ENCODE measurements at places on chromosomes 16 and 17.
A peak's percentile ranks its signal among the peaks of the same experiment; 100 is the strongest.

DNA sequence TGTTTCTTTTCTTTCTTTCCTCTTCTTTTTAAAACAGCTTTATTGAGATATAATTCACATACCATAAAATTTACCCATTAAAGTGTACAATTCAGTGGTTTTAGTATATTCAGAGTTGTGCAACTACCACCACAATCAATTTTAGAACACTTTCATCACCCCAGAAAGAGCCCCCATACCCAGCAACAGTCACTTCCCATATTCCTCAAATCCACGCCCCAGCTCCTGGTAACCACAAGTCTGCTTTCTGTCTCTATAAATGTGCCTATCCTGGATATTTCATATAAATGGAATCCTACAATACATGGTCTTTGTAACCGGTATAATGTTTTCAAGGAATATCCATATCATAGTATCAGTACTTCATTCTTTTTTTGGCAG, 19.4 kb downstream of the RARA start:
- no peak for DNase-seq

- no peak for DNase-seq
Observed at GRCh38 chr17:43360376-43360738, 38.4 kb upstream of the ARL4D start.

- DNase-seq = no peak
Observed at GRCh38 chr17:65553646-65554552, 7.5 kb downstream of the AXIN2 start.

GRCh38 chr17:6578491-6578890, 22.1 kb upstream of the PITPNM3 start:
- DNase-seq = no peak

DNA sequence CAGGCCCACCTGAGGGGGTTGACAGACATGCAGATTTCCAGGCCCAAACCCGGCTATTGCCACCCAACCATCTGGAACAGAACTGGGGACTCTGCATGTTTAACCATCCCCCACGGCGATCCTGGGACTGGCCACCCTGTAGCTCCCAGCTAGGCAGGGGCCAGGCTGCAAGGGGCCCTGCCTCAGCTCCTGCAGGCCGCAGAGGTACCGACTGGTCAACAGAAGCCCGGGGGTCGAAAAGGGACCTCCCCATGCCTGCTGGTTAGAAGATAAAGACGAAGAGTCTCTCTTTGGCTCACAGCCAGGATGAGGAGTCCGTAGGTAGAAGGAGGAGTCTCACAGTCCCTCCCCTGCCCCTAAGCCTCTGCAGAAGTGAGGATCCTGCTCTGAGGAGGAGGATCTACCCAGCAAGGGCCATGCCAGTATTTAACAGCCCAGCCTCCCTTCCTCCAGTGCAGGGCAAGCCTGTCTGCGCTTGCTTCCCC, 223.4 kb upstream of the TNRC6C start:
- DNase-seq = no peak

GRCh38 chr17:1997289-1997926, 27.7 kb downstream of the RTN4RL1 start:
- DNase-seq = no peak

DNA sequence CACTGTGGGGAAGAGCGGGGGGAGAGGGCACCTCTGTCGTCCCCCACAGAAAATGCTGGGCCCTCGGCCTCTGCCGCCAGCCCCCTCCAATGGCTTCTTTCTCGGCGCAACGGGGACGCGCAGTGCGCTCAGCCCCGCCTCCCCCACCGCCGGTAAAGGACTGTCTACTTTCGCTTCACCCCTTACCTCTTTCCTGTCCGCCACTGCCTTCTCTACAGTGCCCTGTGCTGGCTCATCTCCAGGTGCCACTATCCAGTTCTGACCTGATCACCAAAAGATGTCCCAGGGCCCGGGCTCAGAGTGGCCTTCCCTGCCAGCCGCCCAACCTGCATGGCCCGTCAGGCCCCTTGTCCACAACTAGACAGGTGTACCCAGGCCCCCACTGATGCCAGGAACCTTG, 7.3 kb downstream of the ENDOV start:
- no peak for DNase-seq

DNA sequence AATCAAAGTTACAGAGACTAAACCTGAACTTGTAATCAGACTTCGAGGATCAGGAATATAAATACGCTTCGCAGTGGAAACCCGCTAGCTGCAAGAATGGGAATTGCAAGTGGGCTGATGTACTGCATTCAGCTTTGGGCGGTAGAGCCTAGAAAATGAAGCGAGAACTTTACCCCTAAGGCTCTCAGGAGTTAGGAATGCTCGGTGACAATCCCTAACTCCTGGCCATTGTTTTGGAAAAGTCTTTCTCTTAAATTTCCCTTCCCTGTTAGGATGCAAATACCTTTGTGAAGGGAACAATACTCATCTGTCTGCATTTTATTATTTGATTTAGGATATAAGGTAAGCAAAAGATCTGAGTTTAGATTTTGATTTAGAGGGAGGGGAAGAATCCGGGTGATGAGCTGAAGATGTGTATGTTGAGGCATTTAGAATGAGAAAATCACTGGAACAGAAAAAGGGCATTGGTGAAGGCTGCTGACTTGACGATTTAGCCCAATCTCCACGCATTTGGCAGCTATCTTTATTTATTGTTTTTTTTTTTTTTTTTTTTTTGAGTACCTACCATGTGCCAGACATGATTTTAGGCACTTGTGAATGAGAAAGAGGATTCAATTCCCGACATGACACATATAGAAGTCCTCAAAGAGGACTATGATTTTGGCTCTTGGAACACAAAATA, 2.2 kb upstream of the TOX3 start:
- no peak for DNase-seq

- DNase-seq = peak; percentile 97
Observed at GRCh38 chr17:7856811-7857712, at the start of gene NAA38. NAA38 (minus strand) TSS chr17:7857559; CDS start chr17:7857463, 96 bp downstream.

GRCh38 chr16:11666103-11667055, 1.9 kb upstream of the SNN start:
- DNase-seq = no peak

DNA sequence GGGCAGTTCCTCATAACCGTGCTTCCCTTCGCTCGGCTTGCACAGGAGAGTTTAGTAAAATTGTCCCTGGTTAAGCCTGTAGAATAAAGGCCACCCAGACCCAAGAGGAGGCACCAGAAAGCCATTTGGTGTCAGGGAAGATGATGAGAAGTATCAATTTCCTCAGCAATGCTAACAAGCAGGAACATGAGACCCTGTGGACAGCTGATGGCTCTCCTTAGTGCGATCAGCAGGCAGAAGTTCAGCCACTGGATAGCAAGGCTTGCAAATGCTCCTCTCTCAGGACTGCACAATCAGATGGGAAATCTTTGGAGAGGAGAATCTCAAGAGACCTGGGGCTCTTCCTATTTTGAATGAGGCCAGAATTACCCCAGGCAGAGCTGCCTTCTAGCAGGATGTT, 261.1 kb upstream of the DYNLRB2 start:
- no peak for DNase-seq

DNA sequence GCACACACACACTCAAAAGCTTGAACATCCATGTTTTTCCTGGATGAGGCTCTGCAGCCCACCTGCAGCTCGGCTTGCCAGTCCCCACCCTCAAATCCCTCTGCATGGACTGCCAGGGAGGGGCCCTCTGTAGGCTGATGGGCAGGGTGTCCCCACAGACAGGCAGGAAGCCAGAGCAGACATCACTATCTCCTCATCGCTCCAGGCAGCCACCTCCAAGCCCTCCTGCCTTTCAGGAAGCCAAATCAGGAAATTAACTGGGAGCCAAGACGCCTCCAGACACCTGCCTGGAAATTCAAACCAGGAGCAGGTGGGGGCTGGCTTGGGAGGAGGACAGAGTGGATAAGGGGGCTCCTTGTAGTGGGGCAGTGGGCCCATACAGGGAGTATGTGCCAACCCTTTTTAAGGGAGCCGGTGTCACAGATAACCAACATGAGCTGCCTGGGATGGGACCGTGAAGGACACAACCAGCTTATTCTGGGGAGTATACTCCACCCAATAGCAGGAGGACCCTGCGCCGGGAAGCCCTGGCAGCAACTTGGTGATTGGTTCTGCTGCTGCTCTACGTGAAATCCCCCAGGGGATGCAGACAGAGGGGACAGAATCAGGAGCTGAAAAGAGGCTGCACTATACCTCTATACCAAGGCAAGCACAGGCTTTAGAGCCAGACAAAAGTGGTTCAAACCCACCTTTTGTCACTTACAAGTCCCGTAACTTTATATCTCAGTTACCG, 139.1 kb downstream of the CCT6B start:
- no peak for DNase-seq

- no peak for DNase-seq
Observed at GRCh38 chr17:79341222-79341780, 266.7 kb downstream of the ENGASE start.

DNA sequence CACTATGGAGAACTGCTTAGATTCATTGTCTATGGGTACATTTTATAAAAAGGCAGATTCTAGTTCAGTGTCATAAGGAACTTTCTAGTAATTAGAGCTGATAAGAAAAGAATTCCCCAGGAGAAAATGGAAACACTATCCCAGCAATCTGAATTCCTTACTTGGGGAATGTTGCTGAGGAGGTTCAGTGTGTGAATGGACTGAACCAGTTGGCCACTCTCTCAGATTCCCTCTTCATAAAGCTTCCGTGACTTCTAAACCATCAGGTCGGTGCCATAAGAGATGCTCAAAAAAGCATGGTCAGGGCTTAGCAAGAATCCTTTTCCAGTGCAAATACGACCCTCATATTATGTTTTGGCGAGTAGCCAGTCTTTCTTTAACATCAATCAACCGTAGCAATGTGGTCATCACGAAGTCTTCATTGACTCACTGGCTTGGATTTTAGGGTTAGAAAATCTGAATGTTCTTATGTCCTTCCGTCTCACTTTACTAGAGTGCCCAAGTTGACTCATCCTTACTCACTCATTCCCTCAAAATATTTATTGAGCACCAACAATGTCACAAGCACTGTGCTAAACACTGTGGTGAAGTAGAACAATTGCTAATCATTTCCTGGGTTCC, 102.7 kb upstream of the HLF start:
- peak; percentile 44 for DNase-seq

Measured in AG04449 (cell line).